ENCODE measurements at places on chromosomes 5 and 9.

DNA sequence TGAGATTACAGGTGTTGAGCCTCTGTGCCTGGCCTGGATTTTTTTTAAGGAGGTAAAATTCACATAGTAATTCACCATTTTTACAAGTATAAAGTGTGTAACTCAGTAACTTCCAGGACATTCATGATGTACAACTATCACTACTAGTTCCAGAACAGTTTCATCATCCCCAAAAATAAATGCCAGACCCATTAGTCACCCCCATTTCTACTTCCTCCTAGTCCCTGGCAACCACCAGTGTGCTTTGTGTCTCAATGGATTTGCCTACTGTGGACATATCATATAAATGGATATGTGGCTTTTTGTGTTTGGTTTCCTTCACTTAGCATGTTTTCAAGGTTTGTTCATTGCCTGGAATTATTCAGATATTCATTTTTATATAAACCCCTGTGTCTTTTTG is 72.5 kb upstream of the PANK3 start:
- DNase-seq = no peak

DNA sequence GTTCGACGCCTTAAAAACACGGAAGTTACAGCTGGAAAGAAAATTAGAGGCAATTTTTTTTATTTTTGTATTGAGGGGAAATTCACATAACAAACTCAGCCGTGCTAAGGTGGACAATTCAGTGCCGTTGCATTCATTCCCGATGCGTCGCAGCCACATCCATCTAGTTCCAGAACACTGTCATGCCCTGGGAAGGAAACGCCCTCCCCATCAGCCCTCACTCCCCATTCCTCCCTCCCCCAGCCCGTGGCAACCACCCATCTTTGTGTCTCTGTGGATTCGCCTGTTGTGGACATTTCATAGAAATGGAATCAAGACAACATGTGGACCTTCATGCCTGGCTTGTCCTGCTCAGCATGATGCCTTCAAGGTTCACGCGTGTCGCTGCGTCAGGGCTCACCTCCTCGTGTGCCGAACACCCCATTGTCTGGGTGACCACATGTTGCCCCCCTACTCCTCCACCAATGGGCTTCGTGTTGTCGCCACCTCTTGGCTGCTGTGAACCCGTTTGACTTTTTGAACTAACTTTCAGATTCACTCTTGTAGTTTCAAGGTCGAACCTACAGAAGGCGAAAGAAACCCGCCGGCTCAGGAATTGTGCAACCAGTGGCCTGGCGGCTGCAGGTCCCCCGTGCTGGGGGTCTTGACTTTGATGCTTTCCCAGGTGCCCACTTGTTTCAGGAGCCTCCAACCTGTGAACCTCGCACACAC is 17.4 kb upstream of the CAMSAP1 start:
- no peak for DNase-seq

DNA sequence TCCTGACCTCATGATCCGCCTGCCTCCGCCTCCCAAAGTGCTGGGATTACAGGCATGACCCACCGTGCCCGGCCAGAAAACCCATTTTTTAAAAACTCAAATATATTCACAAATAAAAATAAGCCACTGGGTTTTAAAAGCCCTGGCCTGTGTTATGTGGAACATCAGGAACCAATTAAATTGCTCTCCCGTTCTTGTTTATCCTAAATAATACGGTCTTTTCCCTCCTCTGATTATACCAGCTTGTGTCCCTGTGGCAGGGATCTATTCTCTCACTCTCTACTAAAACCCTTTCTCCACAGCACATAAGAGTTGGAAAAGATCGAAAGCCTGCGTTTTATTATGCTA is 30.1 kb upstream of the LPAR1 start:
- DNase-seq = no peak

- DNase-seq = no peak
These were observed 441.5 kb downstream of the ENC1 start for GRCh38 chr5:74199005-74199404.
